Effector CD8-positive, alpha-beta T cell (primary cell): ENCODE measurements at places on chromosomes 11 and 22.

DNA sequence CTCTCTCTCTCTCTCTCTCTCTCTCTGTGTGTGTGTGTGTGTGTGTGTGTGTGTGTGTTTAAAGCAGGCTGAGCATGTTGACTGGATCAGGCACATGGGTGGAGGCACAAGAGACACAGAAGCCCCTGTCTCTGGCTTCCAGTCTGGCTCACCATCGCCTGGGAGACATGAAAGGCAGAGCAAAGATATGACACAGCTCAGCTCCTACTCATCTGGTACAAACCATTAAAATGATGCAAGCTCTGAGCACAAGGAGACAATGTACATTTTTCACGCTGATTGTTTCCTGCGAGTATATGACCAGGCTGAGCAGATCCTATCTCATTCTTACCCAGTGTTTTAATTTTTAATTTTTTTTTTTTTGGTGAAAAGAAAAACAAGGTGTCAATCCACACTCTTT, 9.5 kb downstream of the SLC6A5 start:
- DNase-seq, result no peak

- DNase-seq, result no peak
These were observed 50.1 kb upstream of the RASSF10 start for GRCh38 chr11:12958986-12959385.

DNA sequence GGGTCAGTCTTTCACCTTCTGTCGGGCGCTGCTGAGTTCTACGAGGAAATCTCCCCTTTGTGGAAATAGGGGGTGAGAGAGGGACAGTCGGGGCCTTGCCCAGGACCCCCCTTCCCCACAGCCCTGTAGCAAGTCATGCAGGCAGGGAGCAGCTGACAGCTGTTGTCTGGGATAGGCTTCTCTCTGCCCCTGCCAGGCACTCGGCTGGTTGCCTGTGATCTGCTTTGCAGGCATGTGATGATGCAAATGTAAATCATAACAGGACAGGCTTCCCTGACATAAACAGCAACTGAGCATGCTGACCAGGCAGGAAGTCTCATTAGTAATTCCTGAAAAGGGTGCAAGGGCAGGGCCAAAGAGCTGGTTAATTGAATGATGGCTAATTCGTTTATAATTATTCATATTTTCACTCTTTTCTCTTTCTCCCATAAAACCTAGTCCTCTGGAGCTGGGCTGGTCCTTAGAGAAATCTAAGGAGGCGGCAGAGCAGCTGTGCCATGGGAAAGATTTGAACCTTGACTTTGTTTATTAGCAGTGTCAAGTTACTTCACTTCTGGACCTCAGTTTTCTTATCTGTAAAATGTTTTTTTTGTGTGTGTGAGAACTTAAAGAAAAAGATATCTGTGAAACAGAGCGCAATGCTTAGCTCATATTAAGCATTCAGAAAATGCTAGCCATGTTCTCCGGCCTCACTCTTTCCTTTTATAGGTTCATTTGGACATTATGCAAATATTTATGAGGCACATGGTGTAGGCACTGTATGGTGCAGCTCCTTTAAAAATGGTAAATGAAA, 129.7 kb downstream of the LDLRAD3 start:
- no peak for DNase-seq

DNA sequence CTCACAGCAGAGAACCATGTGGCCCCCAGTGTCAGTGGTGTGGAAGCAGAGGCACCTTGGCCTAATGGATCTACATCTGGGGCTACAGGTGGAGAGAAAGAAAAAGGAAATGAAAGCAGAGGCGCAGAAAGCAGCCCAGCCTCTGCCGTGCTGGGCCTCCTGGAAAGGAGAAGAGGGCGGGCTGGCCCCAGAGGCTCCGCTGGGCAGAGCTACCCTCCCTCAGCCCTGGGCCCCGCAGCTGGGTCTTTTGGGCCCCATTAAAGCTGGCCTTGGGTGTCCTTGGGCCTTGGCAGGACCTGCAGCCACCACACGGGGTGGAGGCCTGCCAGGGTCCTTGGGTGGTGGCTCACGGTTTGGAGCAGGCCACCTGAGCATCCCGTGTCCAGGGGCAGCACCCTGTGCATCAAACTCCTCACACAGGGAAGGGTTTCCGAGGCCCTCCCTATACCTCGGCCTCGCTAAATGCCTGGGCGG, 31.6 kb upstream of the GAL start:
- no peak for DNase-seq

DNA sequence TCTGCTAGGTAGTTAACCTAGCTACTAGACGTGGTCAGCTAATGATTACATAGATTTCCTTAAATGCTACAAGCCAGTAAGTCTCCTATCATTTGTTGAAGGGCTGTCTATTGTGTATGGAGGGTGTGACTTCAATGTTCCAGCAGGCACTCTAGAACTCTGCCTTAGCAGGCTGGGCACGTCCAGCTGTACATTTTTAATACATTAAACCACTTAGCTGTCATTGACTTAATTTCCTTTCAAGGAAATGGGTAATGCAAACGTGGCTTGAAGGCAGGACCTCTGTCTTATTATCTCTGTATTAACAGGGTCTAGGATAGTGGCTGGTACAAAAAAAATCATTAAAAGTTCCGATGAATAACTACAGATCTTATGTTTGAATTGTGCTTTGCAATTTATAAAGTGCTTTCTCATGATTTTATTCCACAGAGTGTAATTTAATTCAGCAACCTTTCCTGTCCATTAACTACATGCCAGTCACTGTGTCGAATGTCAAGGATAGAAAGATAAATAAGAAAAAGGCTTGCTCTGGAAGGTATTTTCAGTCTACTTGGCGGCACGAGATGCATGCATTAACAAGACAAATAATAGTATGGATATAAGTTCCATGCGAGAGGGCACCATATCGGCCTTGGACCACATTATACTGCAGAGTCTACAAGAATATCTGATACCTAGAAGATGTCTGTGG, 60.3 kb downstream of the APOL3 start:
- DNase-seq, result no peak

GRCh38 chr11:6638429-6638828, 17.2 kb downstream of the DCHS1 start:
- no peak for DNase-seq

- no peak for DNase-seq
These were observed 68.1 kb downstream of the PPP6R3 start for GRCh38 chr11:68528630-68529029.

DNA sequence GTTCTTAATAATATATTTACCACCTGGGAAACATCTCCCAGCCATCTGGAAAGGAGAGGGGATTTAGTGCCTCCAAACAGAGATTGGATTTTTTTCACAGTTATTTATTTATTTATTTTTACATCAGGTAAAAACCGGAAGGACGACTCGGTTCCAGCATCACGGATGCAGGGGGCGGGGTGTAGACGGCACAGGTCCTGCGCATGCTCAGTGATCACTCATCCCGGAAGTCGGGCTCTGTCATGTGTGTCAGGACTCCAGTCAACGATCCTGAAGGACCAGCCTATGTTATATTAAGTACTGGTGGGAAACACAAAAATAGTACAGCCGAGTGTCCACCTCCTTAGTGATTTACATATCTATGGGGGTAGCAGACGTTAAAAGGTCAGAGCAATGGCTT, 467.6 kb downstream of the NTM start:
- no peak for DNase-seq

- no peak for DNase-seq
These were observed 345.1 kb upstream of the C11orf87 start for GRCh38 chr11:109076870-109077269.

GRCh38 chr22:25849522-25849921, 107.5 kb downstream of the MYO18B start:
- no peak for DNase-seq

GRCh38 chr11:118056806-118057205, 20.1 kb upstream of the TMPRSS4 start:
- DNase-seq, result no peak

DNA sequence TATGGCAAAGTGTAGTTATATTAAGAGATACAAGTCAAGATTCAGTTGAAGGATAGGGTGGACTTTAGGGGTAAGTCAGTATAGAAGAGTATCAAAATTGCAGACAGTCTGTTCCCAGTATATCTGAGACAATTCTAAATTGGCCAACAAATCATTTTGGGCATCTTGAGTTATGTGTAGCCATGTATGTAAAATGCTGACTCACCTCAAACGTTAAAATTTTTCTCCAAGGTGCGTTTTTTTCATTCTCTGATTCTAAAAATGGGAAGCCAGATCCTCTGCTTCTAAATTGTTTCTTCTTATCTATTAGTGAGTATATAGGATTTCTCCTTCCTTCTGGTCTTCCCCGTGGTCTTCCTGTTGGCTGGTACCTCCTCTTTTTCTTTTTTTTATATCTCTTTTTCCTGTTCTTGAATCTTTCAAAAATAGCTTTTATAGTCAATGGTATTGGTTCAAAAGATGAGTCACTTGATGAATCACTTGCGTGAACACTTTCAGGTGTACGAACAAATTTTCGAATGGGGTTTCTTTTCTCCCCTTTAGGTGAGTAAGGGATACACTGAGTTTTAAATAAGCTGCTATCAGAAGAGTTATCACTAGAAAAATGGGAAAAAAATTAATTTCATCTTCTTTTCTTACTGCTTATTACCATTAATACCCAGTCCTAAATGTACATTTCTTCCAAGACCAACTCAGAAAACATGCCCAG, 3.2 kb downstream of the TAF1D start:
- DNase-seq, result no peak

DNA sequence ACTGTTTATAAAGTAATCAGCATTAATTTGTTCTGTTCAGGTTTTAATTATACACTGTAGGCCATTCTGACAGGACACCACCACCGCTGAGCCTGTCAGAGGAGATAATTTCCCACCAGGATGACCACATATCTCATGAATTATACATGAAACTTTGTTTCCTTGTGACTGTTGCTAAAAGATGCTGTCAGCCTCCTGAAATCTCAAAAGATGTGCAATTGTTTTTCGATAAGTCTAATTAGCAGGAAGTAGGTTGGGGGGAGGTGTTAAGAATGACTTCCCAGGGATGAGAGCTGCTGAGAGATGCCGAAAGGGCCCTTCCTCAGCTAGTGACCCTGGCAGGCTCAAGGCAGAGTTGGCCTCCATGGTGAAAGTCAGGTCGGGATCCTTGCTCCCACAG, 485.4 kb downstream of the SOX6 start:
- DNase-seq, result no peak

DNA sequence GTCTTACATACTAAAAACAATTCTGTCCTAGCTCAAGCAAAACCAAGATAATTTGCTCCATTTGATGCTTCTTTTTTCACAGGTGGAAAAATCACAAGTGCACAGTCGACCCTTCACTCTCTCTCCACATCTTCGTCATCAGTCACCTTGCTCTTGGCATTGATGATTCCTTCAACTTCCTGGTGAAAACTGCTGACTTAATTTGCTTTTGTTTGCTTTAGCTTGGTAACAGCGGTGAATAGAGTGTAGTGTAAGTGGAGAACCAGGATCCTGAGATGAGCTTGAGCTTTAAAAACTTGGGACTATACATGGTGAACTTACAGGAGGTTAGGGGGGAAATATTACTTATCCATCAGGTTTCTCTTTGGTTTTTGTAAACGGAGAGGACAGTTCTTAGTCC, 331.1 kb upstream of the ARHGAP42 start:
- no peak for DNase-seq

- DNase-seq, result no peak
These were observed 18.0 kb upstream of the APOA1 start for GRCh38 chr11:116855413-116855812.

DNA sequence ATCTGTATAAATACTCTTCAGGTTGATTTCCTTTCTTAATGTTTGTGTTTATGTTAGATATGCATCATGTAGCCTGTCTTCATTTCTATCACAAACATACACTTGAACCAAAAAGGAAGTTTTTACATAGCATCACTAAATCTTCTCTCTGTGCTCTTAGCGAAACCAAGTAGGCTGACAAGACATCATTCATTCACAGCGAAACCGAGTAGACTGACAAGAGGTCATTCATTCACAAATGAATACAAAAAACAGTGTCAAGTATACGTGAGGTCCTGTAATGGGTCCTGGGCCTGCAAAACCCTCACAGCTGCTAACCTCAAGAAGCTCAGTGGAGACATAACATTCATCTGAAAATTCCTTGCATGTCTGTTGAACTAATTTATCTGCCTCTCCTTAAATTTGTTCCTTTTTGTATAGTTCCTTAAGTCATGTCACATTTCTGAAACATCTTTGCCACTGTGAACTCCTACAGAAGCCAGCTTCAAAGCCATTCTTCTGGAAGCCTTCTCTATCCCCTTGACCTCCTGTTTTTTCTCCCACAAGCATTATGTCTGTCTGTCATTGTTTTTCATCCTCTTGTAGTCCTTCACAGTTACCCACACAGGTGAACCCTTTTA, 9.8 kb upstream of the HBE1 start:
- DNase-seq, result no peak

- no peak for DNase-seq
These were observed 10.9 kb downstream of the MUC2 start for GRCh38 chr11:1085440-1086170.

- DNase-seq, result no peak
These were observed 1.5 kb downstream of the ATG13 start for GRCh38 chr11:46618837-46619236.

DNA sequence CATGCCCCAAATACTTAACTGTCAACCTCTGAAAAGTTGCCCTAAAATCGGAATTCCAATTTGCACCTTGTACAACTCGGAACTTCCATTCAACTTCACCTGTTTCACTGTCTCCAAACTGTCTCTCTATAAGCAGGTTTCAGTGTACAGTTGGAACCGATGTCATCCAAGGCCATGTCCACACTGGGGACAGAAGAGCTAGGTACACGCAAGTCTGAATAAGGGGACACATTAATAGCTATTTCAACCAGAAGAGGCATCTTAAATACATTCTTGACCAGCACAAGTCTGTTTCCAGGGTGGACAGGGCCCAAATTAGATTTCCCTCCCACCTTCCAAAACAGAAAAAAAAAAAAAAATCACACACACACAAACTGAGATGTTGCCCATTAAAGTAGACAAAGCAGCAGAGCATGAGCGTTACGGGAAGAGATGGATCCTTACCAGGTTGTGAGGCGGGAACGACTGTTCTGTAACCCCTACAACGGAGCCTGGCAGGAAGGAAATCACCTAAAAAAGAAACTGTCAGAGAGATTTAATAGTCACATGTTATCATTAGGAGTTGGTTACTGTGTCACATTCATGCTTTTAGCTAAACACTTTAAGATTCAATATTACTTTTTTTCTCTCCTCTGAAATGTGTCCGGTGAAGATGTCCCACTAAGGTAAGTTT, 1.7 kb downstream of the CREBZF start:
- DNase-seq, result no peak

GRCh38 chr11:19241260-19242178, 774 bp upstream of the E2F8 start:
- DNase-seq, result no peak

DNA sequence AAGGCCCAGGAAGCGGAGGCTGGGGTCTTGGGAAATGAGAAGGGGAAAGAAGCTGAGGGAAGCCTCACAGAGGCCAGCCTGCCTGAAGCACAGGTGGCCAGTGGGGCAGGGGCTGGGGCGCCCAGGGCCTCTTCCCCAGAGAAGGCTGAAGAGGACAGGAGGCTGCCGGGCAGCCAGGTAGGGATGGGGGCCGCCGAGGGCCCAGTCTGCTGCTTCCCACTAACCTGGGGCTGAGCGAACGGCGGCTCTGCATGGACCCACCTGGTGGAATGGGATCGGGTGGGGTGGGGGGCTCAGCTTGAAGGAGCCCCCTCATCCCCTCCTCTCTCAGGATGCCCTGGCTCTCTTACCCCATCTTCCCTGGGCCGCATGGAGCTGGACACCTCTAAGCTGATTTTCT, 7.7 kb downstream of the EHBP1L1 start:
- no peak for DNase-seq
